Ovary (tissue), 10 donors: ENCODE measurements at places on chromosomes 2 and 18. TPM values are rescaled to one million over a fixed set of nuclear protein-coding genes. Genes with fewer than 3 reads are reported as not detected.

FAM117B gene
- total RNA-seq, result 9.8 TPM

C2orf66 gene
- not detected for total RNA-seq

RNF125 gene
- total RNA-seq, result 0.86 TPM

LONRF2 gene
- total RNA-seq, result 43.6 TPM

THSD7B gene
- total RNA-seq, result 0.32 TPM

CNRIP1 gene
- 54.6 TPM for total RNA-seq

TNFRSF11A gene
- 1.5 TPM for total RNA-seq

LCT gene
- not detected for total RNA-seq

- H3K27me3 ChIP-seq, result no peaks in the 10 kb centered on the region
- no peaks in the 10 kb centered on the region for H3K4me1 ChIP-seq
- DNase-seq, result no peak
- H3K4me3 ChIP-seq, result no peak overlapping the region
Measured at GRCh38 chr2:73036766-73037165, 34.7 kb downstream of the SFXN5 start.

GRCh38 chr2:146037334-146037870 lies 1517.5 kb upstream of the ZEB2 start:
- no peak overlapping the region for H3K27ac ChIP-seq
- no peaks in the 10 kb centered on the region for H3K36me3 ChIP-seq
- H3K4me3 ChIP-seq, result no peak overlapping the region
- DNase-seq, result no peak
- H3K4me1 ChIP-seq, result no peaks in the 10 kb centered on the region
- no peaks in the 10 kb centered on the region for H3K27me3 ChIP-seq

DNA sequence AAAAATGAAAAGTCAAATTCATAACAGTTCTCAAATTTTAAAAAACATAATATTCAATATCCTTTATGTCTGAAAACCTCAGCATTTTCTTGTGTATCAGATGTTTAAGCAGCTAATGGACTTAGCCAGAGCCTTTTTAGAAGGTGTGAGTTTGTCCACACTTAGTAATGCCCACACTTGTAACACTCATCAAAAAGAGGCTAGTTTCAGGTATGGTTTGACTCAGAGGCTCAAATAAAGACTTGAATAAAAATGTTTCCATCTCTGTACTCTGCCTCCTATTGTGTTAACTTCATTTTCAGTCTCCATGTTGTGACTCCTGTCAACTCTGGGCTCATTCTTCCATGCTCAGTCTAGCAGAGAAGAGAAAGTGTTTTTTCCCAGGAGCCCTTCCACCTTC lies 311.6 kb downstream of the IRS1 start:
- no peaks in the 10 kb centered on the region for H3K36me3 ChIP-seq
- DNase-seq, result no peak
- H3K27ac ChIP-seq, result no peak overlapping the region
- no peaks in the 10 kb centered on the region for H3K4me1 ChIP-seq

DNA sequence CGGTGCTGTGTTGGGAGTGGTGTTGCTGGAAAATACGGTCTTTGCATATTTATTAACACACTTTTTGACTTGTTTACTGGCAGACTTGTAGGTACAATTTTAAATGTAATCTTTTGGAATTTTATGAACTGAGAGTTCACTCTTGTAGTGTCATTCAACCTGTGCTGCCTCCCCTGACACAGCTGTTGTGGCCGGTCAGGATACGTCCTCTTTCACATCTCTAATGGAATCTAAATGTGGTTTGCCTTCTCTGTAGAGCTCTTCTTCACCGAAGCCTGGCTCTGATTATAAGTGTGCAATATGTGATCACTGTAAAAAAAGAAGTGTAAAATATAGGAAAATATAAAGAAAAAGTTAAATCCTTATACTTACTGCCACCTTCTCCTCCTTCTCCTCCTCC lies 94.7 kb downstream of the MAP4K4 start:
- H3K27ac ChIP-seq, result no peak overlapping the region
- no peaks in the 10 kb centered on the region for H3K27me3 ChIP-seq
- H3K4me1 ChIP-seq, result peaks cover 24% of the 10 kb centered on the region
- H3K4me3 ChIP-seq, result no peak overlapping the region

DNA sequence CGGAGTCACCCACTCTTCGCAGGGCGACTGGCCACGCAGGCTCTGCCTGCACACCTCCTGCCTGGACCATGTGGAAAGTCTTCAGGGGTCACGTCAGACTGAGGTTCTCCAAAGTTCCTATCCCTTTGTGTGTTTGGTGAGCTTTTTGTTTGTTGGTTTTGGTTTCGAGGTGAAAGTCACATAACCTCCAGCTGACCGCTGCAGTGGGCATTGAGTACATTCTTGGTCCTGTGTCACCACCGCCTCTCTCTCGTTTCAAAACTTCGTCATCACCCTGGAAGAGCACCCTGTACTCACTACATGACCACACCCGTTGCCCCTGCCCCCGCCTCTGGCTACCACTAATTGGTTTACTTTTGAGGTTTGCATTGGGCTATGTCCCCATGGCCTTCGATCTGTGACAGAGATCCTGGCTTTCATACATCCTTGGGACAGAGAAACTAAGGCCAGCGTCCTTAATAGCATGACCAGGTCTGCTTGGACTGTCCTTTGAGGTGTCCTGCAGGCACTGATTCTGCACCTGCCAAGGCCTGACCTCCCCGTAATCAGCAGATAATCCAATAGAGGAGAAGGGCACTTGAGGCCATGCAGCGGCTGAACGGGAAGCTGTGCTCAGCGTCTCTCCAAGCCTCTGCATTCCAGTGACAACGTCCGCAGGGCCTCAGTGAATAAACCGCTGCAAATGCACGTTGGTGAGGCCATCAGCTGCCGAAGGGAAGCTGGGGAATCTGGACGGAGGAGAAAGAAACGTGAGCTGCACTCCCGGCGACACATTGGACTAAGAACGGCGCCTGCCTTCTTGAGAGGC lies 46.8 kb downstream of the SH3BP4 start:
- H3K27ac ChIP-seq, result no peak overlapping the region
- no peaks in the 10 kb centered on the region for H3K27me3 ChIP-seq
- peaks cover 34% of the 10 kb centered on the region for H3K4me1 ChIP-seq
- no peak overlapping the region for H3K4me3 ChIP-seq
- H3K36me3 ChIP-seq, result no peaks in the 10 kb centered on the region

- no peaks in the 10 kb centered on the region for H3K36me3 ChIP-seq
- no peaks in the 10 kb centered on the region for H3K4me1 ChIP-seq
- no peak overlapping the region for H3K27ac ChIP-seq
- no peaks in the 10 kb centered on the region for H3K27me3 ChIP-seq
Measured at GRCh38 chr2:44367591-44367990, 5.8 kb downstream of the CAMKMT start.

GRCh38 chr2:130891966-130892365 lies 55.3 kb downstream of the ARHGEF4 start:
- H3K4me3 ChIP-seq, result no peak overlapping the region
- no peak overlapping the region for H3K27ac ChIP-seq
- no peaks in the 10 kb centered on the region for H3K36me3 ChIP-seq
- H3K27me3 ChIP-seq, result no peaks in the 10 kb centered on the region
- no peak for DNase-seq
- H3K4me1 ChIP-seq, result no peaks in the 10 kb centered on the region

DNA sequence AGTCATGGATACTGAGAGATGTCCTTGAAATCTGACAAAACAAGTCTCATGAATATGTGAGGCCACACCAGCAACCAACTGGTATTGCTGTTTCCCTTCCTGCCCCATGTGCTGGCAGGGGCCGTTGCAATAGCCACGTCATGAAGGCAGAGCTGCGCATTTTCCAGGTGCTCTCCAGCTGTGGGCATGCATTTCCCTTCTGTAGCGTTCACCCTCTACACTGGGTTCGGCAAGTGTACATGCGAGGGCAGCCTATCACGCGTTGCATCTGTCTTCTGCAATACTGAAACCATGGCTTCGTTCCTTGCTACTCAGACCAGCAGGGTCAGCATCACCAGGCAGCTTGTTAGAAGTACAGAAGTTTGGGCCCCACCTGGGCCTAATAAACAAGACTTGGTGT lies 17.4 kb downstream of the ARL4C start:
- no peaks in the 10 kb centered on the region for H3K36me3 ChIP-seq
- no peaks in the 10 kb centered on the region for H3K4me1 ChIP-seq
- no peak overlapping the region for H3K27ac ChIP-seq
- H3K27me3 ChIP-seq, result no peaks in the 10 kb centered on the region
- no peak overlapping the region for H3K4me3 ChIP-seq
- DNase-seq, result no peak

DNA sequence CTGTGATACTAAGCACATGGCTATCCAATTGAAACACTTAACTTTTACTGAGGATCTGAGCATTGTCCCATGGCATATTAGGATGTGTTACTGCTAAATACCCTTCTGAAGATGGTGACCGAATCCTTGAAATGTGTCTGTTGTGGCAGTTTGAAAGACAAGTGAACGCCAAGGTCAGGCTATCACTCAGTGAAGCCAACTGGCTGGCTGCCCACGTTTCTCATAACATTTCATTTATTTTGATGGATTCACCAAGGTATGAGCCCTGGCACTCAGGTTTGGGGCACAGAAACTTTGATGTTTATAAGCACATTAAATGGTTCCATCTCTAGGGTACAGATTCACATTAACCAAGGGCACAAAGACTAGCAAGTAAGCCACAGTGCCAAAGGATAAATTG lies 850.3 kb downstream of the DPP10 start:
- H3K27ac ChIP-seq, result no peak overlapping the region
- no peaks in the 10 kb centered on the region for H3K36me3 ChIP-seq
- no peak overlapping the region for H3K4me3 ChIP-seq
- H3K4me1 ChIP-seq, result no peaks in the 10 kb centered on the region
- no peaks in the 10 kb centered on the region for H3K27me3 ChIP-seq
